ENCODE measurements at places on chromosomes 13 and 19. TPM values are rescaled to one million over a fixed set of nuclear protein-coding genes. Genes with fewer than 3 reads are reported as not detected.

DNA sequence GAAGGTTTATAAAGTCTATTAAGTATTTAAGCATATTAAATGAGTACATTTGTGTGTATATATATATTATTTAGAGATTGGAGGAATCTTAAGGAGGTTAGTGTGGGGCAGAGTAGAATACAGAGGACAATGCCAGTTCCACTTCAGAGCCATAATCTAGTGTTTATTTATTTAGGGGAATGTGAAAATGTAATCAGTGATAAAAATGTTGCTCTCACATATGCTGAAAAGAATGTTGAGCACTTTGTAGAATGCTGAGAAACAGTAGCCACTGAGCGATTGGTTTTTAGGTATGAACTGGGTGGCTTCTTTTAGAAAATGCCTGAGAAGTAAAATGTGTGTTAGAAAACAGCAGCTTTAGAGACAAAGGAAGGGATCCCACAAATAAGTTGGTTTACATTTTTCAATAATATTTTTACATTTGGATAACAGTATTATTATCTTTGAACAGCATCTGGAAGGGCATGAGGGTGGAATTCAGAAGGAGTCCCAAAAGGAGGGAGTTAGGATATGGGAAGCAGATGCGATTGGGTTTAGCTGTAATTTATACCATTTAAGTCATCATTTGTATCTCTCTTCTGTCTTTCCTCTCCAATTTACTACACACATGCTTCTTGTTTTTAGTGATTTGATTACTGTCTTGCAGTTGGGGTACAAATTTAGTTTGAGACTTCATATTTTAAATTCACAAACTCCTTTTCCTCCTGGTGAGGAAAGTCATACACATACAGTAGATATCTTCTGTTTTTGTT lies 68.6 kb downstream of the NDFIP2 start:
- no peak for DNase-seq

GRCh38 chr13:113400621-113401451 lies 36.9 kb upstream of the GRTP1 start:
- no peak for DNase-seq

DNA sequence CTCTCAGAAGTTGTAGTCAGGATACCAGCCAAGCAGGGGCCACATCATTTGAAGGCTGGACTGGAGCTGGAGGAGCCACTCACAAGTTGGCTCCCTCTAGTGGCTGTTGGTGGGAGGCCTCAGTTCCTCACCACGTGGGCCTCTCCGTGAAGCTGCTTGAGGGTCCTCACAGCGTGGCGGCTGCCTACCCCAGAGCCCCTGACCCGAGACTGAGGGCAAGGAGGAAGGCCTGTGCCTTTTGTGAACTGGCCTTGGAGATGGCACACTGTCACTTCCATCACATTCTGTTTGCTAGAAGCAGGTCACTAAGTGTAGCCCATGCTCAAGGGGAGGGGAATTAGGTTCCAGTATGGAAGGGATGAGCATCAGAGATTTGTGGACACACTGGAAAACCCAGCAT lies 14.6 kb downstream of the GNA11 start:
- DNase-seq = peak; percentile 32

The CGB2 gene
- not detected for total RNA-seq

GRCh38 chr13:30465343-30465592 lies 468 bp downstream of the HMGB1 start:
- no peak for DNase-seq

The MEDAG gene
- total RNA-seq = not detected

DNA sequence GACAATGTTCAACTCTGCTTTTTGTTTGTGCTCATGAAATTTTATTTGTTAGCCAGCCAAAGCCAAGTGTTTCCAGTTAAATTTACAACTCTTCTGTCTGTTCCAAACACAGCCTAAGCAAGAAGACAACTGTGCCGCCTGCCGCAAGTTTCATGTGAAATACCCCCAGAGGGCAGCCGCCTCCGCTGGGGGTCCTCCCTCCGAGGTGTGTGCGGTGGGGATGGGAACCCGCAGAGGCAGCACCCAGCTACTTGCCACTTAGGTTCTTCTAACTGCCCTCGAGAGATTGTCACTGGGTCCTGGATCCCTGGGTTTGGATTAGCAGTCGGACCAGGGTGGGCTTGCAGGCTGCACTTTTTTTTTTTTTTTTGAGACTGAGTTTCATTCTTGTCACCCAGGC lies 28.5 kb downstream of the ATP11A start:
- DNase-seq = no peak

DNA sequence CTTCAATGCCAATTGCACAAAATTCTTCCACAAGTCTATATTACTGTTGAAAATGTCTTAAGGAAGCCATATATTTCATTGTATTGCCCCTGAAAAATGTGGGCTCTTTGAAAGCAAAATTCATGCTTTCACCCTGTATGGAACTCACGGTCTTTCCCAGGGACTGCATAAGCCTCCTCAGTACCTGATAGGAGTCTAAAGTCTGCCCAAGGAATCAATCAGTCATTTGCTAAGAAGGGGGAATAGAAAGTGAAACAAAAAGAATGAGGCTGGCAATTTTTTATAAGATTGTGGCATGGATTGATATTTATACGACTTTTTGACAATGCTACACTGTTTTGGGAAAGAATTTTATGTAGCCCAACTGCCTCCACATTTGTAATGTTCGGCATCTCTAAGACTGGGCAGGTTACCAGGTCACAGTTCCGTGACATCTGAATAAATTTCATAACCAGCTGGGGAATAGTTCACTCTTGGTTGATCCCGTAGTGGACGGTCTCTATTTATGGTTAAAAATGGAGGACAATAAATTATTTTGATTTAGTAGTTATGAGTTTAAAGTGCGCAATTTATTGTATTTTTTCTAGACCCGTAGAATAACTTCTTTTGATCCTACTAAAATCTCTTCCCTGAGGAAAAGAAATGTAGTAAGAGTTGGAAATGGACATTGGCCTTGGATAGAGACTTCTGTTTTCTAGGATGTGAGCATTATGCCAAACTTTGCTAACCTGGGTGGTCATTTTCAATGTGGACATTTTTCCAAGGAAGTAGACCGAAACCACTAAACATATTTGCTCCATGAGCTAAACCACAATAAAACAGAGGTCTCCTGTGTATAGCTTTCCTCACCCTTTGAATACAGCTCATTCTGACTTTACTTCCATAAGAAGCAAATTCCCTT lies 1585.4 kb downstream of the EFNB2 start:
- DNase-seq = no peak

DNA sequence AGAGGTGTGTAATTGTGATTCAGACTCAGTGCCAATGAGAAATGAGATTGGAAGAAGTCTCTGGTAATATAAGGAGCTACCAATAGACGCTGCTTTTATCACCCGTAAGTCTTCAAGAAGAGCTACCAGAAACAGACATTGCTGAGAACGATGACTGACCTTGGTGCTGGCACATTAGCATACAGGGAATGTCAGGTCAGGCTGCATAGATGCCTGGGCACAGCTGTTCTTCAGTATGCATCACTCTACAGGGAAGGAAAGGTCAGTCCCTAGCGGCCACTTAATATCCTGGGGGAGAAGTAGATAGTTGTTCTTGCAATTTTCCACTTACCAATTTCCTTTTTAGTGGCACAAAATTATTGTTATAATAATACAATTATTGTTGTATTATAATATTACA lies 380.4 kb downstream of the PCDH9 start:
- DNase-seq = no peak

DNA sequence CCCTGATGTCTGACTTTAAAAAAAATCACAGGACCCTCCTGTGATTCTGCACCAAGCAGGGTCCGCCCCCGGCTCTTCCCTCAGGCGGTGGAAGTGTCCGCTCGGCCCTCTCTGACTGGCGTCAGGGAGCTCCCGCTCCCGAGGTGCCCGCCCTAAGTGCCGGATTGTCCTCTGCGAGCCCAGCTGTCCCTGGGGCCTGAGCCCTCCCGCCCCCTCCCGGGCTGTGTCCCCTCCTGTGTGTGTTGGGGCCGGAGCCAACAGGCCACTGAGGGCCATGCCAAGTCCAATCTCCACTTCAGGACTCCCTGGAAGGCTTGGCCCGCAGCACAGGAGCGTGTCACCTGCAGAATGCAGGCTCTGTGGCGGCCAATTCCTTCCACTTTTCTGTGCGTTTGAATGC lies 25.4 kb downstream of the MAP2K2 start:
- no peak for DNase-seq

DNA sequence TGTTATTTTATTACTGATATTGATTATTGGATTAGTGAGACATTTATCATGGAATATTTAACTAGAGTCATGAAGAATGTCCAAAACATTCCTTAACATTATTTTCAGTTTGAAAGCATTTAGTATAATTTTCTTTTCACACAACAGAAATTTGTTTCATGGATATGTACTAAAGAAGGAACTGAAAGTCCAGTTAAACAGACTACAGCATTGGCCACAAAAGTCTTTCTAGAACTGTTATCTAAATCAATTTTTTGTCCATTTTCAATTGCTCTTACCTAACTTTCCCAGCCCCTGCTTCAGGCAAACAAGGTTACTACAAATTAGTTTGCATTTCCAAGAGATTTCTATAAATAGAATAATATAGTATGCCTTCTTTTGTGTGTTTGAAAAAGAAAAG lies 1018.0 kb upstream of the PCDH20 start:
- no peak for DNase-seq

GRCh38 chr13:87295636-87296035 lies 375.5 kb upstream of the SLITRK5 start:
- DNase-seq = no peak

DNA sequence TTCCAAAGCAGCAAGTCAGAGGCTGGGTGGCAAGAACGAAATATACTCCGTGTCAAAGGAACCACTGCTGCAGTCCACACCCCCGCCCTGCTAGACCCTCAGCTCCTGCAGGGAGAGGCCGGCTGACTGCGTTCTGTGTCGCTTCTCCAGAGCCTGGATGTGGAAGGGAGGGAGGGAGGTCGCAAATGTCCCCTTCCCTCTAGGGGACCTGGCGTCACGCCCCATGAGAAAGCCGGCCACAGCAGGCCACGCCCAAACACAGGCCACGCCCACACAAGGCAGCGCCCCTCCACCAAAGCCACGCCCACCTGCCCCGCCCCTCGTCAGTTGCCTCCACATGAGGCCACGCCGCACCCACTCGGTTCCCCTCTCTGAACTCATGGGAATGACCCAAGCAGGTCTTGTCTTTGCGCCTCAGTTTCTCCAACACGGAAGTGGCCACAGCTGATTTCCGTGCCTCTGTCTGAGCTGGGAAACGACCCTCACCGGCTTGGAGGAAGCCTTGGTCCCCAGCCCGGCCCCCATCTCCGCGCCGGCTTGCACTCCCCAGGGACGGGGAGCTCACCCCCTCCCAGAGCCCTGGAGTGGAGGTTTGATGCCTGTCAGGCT lies 38.4 kb upstream of the TCF3 start:
- peak; percentile 36 for DNase-seq

DNA sequence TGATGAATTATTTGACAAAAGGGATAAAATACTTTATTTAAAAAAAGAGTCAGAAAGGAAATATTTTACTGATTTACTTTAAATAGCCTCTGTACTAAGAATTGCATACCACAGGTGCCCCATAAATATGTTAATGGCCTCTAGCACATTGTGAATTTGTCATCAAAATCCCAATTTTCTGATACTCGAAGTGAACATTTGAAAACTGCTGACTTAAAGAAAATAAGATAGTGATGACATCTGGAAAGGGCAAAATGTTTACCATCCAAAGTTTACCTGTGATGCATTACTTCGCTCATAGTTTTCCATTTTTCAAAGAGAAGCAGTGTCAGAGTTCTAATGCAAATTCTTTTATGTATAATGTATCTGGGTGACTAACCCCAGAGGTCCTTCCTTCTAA lies 455.4 kb downstream of the KLF5 start:
- DNase-seq = no peak

The PDE4C gene
- total RNA-seq = 0.20 TPM

DNA sequence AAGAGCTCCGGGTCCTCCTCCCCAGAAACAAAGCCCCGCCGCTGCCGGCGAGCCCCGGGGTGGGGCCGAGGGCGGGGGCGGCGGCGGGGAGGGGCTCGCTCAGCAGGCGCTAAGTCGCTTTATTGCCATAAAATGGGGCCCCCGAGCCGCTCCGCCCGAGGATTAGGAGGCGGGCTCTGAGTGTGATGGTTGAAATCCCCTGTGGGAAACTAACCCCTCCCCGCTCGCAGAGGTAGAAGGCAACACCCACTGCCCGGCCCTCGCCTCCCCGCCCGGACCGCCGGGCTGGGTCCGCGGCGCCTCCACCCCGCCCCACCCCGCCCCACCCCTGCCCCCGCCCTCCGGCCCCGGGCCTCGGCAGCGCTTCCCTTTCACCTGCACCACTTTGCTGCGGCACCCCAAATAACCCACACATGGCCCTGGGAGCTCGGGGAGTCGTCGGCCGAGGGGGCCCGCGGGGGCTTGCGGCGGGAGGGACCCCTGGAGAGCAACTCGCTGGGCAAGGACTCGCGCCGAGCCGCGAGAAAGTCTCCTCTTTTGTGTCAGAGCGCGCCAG lies at the start of gene KLF12:
Gene KLF12 (minus strand): TSS at position 184 of the 556 bp plus-strand sequence.
- DNase-seq = peak; percentile 33

The MCEMP1 gene
- not detected for total RNA-seq

The CASP14 gene
- not detected for total RNA-seq

GRCh38 chr13:98889419-98890085 lies 88.3 kb downstream of the DOCK9 start:
- no peak for DNase-seq

The TIMM50 gene
- total RNA-seq = 75.6 TPM

The PSG4 gene
- total RNA-seq = not detected

GRCh38 chr13:100738176-100738855 lies 63.7 kb upstream of the TMTC4 start:
- no peak for DNase-seq

DNA sequence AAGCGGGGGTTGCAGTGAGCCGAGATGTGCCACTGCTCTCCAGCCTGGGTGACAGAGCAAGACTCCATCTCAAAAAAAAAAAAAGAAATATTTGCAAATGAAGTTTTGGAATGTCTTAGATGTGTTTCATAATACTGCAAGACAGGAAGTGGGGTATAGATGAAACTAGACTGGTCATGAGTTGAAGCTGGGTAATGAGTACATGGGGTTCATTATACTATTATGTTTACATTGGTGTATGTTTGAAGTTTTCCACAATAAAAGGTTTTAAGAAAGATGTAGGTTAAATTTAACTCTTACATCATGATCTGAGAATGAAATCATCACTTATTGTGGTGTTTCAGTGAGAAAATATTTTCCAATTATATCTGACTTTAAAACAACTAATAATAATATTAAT lies 19.0 kb downstream of the FNDC3A start:
- no peak for DNase-seq

DNA sequence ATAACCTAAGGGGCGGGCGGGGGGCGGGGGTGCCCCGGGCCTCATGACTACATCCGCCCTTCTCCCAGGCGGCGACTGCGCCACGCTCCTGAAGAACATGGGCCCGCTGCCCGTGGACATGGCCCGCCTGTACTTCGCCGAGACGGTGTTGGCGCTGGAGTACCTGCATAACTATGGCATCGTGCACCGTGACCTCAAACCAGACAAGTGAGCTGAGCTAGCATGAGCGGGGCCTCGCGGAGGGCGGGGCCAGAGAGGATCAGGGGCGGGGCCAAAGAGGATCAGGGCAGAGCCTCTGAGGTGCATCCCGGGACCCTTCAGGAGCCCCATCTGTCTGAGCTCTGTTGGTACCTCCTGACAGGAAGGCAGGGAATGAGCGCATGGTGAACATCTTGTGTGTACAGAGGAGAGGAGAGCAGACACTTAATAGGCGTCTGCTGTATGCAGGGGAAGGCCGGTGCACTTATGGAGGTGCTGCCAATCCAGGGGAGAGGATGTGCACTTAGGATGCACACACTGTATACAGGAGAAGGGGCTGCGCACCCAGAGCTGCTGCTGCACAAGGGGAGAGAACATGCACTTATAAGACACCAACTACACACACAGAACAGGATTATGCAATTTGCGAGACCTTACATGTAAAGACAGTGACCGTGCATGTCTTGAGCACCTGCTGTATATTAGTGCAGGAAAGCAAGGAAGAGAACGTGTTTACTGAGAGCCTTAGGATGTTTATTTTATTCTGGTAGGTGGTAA lies 20.9 kb upstream of the PIK3R2 start:
- no peak for DNase-seq

All from NCI-H460 (cell line).